Skin of body (tissue), 3 donors: ENCODE measurements at places on chromosomes 7 and 10.

- no peak for DNase-seq
Measured at GRCh38 chr7:68133045-68133444, 1136.4 kb downstream of the TYW1 start.

GRCh38 chr7:100887516-100888290 lies 1.8 kb downstream of the UFSP1 start:
- no peak for DNase-seq

DNA sequence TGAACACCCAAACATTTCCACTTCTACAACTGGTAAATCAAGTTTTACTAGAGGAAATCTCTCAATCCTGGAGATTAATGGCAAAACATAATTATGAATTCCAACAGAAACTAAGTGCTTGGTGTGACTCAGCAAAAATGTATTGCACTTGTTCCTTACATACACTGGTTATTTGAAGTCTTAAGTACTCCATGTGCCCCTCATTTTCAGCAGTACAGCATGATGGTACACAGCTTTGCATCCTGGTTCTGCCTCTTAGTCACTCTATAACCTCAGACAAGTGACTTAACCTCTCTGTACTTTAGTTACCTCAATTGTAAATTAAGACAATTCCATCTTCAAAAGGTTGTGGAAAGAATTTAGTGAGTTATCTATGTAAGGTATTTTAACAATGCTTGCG lies 12.9 kb downstream of the SLC16A12 start:
- no peak for DNase-seq

- DNase-seq = no peak
Measured at GRCh38 chr7:36216063-36216684, 63.1 kb downstream of the EEPD1 start.

DNA sequence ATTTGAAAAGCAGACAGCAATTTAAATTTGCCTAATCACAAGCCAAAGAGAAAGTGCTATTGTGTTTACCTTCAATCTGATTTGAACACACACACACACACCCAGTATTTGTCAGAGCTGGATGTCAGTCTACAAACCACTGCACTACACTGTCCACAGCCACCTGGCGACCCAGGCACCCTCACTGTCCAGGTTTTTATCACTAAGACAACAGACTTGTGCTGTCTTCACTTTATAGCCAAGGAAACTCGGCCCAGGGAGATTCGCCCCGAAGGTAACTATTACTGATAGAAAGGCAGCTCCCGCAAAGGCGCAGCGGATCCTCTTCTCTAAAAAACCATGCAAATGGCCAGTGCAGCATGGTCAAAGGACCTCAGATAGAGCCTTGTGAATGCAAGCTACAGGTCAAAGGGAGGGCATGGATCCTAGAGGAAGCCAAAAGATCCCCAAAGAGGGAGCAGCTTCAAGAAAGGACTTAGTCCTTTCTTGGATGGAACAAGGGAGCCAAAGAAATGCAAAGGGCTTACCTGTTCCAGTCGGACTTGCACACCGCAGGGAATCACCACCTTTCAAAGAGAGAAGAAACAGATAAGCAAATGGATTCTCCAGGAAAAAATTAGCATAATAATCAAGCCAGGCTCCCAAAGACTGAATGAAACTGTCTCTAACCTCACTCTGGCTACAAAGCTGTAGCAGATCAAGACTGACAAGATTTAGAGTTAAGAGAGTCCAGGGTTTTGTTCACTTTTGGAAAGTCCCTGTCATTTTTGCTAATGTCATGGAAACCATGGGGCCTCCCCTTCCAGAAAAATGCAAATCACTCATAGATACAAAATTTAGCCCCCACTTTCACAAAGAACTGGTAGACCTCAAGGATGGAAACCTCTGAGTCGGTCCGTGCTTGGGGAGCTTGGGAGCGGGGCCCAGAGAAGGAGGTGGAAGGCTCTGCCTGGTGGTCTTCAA lies 101.1 kb downstream of the TNS3 start:
- no peak for DNase-seq
